ENCODE measurements at places on chromosomes 2 and 18. TPM values are rescaled to one million over a fixed set of nuclear protein-coding genes. Genes with fewer than 3 reads are reported as not detected.

GRCh38 chr2:221176667-221177066 lies 395.4 kb downstream of the EPHA4 start:
- no peaks in the 10 kb centered on the region for H3K4me1 ChIP-seq
- no peaks in the 10 kb centered on the region for H3K36me3 ChIP-seq
- no peak overlapping the region for H3K27ac ChIP-seq
- H3K27me3 ChIP-seq: no peaks in the 10 kb centered on the region

GRCh38 chr2:207133820-207134519 lies 31.8 kb downstream of the KLF7 start:
- H3K4me1 ChIP-seq: peaks cover 34% of the 10 kb centered on the region
- peak; percentile 16 for DNase-seq
- H3K4me3 ChIP-seq: no peak overlapping the region
- H3K27ac ChIP-seq: no peak overlapping the region
- no peaks in the 10 kb centered on the region for H3K27me3 ChIP-seq
- H3K36me3 ChIP-seq: no peaks in the 10 kb centered on the region

DNA sequence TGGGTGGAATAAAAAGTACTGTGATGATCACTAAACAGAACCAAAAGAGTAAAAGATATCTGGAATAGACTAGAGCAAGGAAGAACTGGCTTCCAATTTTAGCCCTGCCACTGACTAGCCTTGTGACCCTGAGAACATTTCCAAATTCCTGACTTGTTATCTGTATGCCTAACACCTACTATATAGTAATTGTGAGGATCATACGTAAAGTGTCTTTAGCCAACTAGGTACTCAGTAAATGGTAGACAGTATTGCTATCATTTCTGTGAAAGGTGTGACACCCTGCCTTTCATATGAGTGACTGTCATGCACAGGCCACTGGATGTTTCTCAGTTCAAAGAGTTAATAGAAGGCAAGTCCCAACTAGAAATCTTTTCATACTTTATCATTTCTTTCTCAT lies 29.8 kb downstream of the CYTIP start:
- H3K27me3 ChIP-seq: no peaks in the 10 kb centered on the region
- H3K4me1 ChIP-seq: no peaks in the 10 kb centered on the region
- DNase-seq: no peak
- no peak overlapping the region for H3K4me3 ChIP-seq

DNA sequence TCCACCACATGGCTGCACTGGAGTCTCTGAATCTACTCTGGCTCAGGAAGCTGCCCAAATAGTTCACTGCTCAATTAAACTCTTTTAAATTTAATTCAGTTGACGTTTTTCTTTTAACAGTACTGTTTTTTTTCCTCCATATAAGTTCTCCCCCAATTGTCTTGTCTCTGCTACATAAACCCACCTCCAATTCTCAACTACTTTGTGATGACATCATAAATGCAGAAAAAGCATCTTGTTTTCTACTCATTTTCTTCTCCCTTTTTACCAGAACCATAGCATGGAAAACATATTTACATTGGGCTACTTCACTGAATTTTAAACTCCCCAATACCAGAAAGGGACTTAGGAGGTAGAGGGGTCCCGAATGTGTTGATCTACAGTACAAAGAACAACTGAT lies 270.4 kb downstream of the GPD2 start:
- no peaks in the 10 kb centered on the region for H3K4me1 ChIP-seq
- no peak for DNase-seq
- no peaks in the 10 kb centered on the region for H3K27me3 ChIP-seq
- H3K27ac ChIP-seq: no peak overlapping the region

- H3K4me3 ChIP-seq: no peak overlapping the region
- no peaks in the 10 kb centered on the region for H3K36me3 ChIP-seq
- H3K4me1 ChIP-seq: no peaks in the 10 kb centered on the region
- no peak overlapping the region for H3K27ac ChIP-seq
- no peaks in the 10 kb centered on the region for H3K27me3 ChIP-seq
- no peak for DNase-seq
Observed at GRCh38 chr2:221267773-221268425, 304.2 kb downstream of the EPHA4 start.

DNA sequence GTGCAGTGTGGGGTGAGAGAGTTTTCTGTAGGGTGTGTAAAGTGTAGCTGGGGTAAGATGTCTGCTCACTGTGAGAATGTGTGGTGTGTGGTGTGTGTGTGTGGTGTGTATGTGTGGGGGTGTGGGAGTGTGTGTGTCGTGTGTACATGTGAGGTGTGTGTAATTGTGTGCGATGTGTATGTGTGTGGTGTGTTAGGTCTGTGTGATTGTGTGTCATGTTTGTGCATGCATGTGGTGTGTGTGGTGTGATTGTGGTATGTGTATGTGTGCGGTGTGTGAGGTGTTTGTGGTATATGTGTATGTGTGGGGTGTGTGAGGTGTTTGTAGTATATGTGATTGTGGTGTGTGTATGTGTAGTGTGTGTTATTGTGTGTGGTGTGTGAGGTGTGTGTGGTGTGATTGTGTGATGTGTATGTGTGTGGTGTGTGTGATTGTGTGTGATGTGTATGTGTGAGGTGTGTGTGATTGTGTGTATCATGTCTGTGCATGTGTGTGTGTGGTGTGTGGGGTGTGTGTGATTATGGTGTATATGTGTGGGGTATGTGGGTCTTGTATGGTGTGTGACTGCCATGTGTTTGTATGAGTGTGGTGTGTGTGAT lies 241.7 kb upstream of the HDAC4 start:
- no peaks in the 10 kb centered on the region for H3K4me1 ChIP-seq
- H3K4me3 ChIP-seq: no peak overlapping the region
- no peak overlapping the region for H3K27ac ChIP-seq
- H3K27me3 ChIP-seq: no peaks in the 10 kb centered on the region

DNA sequence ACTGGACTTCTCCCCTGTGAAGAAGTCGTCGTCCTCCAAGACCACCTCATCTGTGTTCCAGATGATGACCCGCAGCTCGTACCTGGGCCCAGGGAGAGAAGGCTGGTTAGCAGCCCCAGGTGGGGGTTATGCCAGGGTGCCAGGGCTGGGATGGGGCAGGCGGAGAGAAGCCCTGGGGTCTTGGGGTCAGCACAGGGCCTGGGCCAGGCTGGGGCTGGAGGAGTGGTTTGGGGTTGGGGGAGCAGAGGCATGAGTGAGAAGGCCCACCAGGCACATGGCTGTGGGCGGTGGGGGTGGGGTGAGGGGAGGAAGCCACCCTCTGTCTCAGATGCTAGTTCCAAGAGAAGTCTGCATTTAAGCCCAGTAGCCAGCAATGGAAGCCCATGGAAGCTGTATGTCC lies 15.8 kb downstream of the OTOF start:
- no peaks in the 10 kb centered on the region for H3K36me3 ChIP-seq
- H3K4me1 ChIP-seq: peaks cover 16% of the 10 kb centered on the region
- no peak for DNase-seq
- no peaks in the 10 kb centered on the region for H3K27me3 ChIP-seq
- H3K27ac ChIP-seq: no peak overlapping the region

DNA sequence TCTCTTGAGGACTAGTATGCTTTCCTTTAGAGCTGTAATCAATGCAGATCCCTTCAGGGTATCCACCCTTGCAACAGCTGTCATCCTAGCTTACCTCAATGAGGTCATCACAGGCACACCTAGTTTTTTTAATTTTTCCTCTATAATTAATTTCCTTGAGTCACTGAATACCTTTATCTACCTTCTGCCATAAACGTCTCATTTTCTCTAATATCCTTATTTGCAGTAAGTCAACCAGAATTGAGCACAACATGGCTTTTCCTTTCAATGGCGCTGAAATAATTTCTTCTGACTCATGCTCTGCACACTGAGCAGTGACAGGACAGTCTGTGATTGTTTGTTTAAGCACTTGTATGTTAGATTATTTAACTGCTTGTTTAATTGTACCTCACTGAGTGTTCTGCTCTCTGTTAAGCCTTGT lies 49.4 kb downstream of the ETAA1 start:
- H3K27ac ChIP-seq: no peak overlapping the region
- H3K27me3 ChIP-seq: no peaks in the 10 kb centered on the region
- H3K4me3 ChIP-seq: no peak overlapping the region
- DNase-seq: no peak

GRCh38 chr2:215764441-215765048 lies 248.8 kb downstream of the MREG start:
- DNase-seq: no peak
- H3K4me1 ChIP-seq: no peaks in the 10 kb centered on the region
- no peaks in the 10 kb centered on the region for H3K27me3 ChIP-seq
- H3K27ac ChIP-seq: no peak overlapping the region
- no peaks in the 10 kb centered on the region for H3K36me3 ChIP-seq

GRCh38 chr2:8247905-8248622 lies 433.8 kb upstream of the ID2 start:
- no peaks in the 10 kb centered on the region for H3K36me3 ChIP-seq
- no peak overlapping the region for H3K4me3 ChIP-seq
- H3K27ac ChIP-seq: no peak overlapping the region
- no peaks in the 10 kb centered on the region for H3K27me3 ChIP-seq

DNA sequence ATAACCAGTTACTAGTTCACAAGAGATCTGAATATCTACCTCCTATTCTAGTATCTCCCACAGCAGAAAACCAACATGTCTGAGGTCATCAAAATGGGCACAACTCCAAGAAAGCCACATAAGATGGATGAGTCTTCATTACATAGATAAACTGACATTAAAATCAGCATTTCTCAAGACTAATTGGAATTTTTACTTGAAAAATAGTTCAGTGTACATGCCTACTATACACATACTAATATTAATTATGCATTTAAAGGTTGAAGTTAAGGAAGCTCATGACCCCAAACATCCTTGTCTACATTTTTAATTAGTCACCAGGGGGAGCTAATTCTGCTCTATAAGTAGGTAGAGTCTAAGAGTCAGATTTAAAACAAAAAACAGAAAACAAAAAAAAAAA lies 41.9 kb downstream of the ZNF521 start:
- H3K4me3 ChIP-seq: no peak overlapping the region
- peak; percentile 24 for DNase-seq
- peaks cover 36% of the 10 kb centered on the region for H3K4me1 ChIP-seq
- H3K27ac ChIP-seq: no peak overlapping the region

DNA sequence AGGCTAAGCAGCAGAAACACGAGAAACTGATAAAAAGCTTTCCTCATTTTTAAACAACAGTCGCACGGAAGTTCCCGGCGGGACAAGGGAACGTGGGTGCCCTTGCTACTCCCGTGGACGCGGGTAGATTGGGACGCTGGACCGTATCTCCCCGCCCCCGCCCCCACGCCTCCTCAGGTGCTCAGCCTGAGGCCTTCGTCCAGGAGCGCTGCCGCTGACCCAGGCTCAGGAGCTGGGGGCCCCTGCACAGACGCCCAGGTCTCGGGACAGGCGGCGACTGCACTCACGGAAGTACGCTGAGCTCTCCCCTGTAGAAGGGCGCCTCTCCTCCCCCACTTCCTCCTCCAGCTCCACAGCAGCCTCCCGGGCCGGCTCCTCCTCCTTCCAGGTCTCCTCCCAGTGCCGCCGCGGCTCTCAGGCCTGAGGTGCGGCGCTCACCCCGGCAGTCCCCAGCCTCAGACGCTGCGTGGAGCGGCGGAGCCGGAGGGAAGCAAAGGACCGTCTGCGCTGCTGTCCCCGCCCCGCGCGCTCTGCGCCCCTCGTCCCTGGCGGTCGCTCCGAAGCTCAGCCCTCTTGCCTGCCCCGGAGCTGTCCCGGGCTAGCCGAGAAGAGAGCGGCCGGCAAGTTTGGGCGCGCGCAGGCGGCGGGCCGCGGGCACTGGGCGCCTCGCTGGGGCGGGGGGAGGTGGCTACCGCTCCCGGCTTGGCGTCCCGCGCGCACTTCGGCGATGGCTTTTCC lies at the start of gene ITGAV:
ITGAV (plus strand) TSS at position 445 of the 738 bp plus-strand sequence; CDS start at position 728, 283 bp downstream.
- H3K4me3 ChIP-seq: peak within 1 kb of the TSS; percentile 90
- peaks cover 39% of the 10 kb centered on the region for H3K4me1 ChIP-seq
- no peaks in the 10 kb centered on the region for H3K36me3 ChIP-seq
- H3K27me3 ChIP-seq: no peaks in the 10 kb centered on the region
- DNase-seq: peak; percentile 94
- H3K27ac ChIP-seq: peak within 1 kb of the TSS; percentile 86

DNA sequence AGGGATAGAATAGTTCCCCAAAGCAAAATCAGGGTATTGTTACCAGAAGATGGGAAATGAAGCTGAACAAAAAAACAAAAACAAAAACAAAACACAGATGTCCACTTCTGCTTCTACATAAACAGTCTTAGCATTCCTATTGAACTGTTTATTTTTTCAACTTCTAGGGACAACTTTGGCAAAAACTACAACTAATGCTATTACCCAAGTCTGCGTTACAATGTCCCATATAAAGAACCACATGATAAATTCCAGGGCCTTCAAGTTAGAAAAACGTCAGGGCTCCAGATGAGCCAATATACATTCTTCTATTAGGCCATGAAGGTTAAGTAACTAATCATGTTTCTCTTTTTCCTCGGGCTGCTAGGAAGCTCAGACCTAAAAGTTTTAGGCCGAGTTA lies 16.9 kb downstream of the PID1 start:
- no peak overlapping the region for H3K27ac ChIP-seq
- H3K4me3 ChIP-seq: no peak overlapping the region
- DNase-seq: no peak
- no peaks in the 10 kb centered on the region for H3K27me3 ChIP-seq

- H3K27ac ChIP-seq: no peak overlapping the region
- H3K27me3 ChIP-seq: no peaks in the 10 kb centered on the region
- no peaks in the 10 kb centered on the region for H3K36me3 ChIP-seq
- H3K4me1 ChIP-seq: no peaks in the 10 kb centered on the region
- H3K4me3 ChIP-seq: no peak overlapping the region
Observed at GRCh38 chr2:233482616-233483015, 84.0 kb downstream of the USP40 start.

DNA sequence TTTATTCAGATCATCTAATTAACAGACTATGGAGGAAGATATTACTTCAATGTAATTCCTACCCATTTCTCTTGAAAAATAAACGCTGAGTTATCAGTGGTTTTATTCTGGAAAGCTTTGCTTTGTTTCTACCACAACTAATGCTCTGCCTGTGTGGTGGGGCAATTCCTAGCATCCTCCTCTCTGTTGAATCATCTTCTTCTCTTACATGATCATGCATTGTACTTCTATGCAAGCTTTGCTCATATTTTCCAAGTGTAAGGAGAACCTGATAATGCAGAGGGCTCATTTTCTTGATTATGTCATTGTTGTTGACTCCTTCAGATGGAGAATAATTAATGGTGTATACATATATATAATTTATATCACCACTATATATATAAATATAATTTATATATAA lies 46.7 kb downstream of the CCDC195 start:
- peaks cover 23% of the 10 kb centered on the region for H3K4me1 ChIP-seq
- H3K27ac ChIP-seq: no peak overlapping the region
- DNase-seq: no peak
- no peaks in the 10 kb centered on the region for H3K27me3 ChIP-seq

GRCh38 chr2:119958670-119959268 lies 54.1 kb upstream of the EPB41L5 start:
- H3K36me3 ChIP-seq: peaks cover 38% of the 10 kb centered on the region
- DNase-seq: no peak
- H3K27me3 ChIP-seq: no peaks in the 10 kb centered on the region
- no peak overlapping the region for H3K4me3 ChIP-seq
- no peaks in the 10 kb centered on the region for H3K4me1 ChIP-seq

The ZAP70 gene
- total RNA-seq: not detected

The ASB1 gene
- total RNA-seq: 29.2 TPM

The DSC2 gene
- total RNA-seq: 11.9 TPM

The MREG gene
- 19.1 TPM for total RNA-seq

The SCYGR4 gene
- total RNA-seq: not detected

All from neural progenitor cell (in vitro differentiated cells).